ENCODE measurements at places on chromosomes 11 and 22. TPM values are rescaled to one million over a fixed set of nuclear protein-coding genes. Genes with fewer than 3 reads are reported as not detected.

COMT gene
- polyA plus RNA-seq, result 69.8 TPM

KMT5B gene
- 47.3 TPM for polyA plus RNA-seq

DNA sequence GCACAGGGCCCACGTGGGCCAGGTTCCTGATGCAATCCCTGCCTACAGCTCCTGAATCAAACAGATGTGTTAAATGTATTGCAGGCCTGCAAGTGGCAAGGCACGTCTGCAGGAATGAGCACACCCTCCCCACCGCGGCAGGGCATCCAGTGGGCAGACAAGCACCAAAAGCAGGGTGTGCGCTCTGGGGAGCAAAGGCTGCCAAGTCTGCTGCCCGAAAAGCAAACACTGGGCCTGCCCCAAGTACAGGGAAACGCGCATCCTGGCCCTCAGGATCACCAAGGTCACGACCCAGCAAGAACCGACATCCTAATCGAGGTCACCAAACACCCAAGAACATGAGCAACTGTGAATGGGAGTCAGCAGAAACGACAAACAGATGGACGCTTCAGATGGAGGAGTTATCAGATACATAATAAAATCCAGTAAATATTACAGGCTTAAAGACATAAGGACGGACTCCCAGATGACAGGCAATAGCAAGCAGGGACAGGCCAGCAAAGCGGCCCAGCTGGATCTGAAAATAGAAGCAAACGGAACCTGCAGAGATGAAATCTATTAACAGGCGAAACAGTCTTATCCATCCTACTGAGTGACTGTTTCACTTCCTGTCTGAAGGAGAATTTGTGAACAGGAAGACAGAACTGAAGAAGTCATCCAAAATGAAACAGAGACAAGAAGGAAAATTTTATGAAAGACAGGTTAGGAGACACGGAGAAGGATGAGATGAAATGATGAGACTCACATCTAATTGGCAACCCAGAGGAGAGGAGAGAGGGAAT lies 26.7 kb downstream of the CARS1 start:
- DNase-seq, result no peak

GRCh38 chr11:125968354-125968753 lies 22.5 kb downstream of the VSIG10L2 start:
- no peak for DNase-seq

DNA sequence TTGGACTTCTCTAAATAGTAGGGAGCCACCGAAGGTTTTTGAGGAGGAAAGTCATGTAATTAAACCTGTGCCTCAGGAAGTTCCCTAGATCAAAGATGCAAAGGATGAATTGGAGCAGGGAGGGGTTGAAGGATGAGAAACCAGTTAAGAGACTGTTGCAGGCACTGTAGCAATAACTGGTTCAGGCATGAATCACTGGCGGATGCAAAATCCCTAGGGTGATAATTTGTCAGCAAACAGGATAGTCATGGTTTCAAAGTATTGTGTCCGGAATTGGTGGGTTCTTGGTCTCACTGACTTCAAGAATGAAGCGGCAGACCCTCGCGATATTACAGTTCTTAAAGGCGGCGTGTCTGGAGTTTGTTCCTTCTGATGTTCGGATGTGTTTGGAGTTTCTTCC lies 19.9 kb downstream of the TRIOBP start:
- DNase-seq, result no peak

DNA sequence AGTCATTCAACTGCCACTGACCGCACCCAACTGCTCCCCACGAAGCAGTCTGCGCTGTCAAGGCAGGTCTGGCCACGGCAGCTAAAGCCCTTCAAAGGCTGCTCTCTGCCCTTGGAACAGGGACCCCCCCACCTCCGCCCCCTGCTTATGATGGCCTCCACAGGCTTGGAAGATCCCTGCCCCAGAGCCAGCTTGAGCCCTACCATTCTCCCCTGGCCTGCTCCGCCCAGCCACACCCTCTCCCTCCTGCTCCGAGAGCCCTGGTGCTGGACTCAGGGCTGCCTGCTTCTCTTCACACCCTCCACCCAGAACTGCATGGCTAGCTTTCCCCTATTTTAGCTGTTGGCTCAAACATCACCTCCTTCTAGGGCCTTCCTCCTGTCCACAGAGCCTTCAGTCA lies 19.0 kb downstream of the ZMAT5 start:
- DNase-seq, result no peak
